Stimulated activated CD4-positive, alpha-beta T cell treated with anti-CD3 and anti-CD28 coated beads, Interleukin-15, amount 100 ng/mL, for 48 hours (primary cell): ENCODE measurements at places on chromosomes 7 and 10.

DNA sequence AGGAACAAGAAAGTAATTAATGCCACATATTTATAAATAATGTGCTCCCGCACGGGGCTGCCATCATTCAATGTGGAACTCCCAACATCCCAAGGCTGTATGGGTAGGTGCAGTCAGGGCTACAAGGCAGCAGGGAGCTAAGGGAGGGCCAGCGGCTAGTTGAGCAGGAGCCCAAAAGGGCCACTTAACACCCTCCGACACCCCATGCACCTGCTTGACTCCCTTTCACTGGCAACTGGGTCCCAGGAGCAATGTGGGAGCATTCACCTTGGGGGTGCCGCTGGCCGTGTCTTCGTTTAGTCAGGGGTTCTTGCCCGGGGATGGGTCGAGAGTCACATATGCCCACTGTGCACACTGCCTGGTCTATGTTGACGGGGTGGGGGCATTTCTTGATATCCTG is 27.9 kb downstream of the SCART1 start:
- no peak for DNase-seq

GRCh38 chr7:130363026-130363847 is 17.1 kb upstream of the CPA1 start:
- DNase-seq = peak; percentile 61

DNA sequence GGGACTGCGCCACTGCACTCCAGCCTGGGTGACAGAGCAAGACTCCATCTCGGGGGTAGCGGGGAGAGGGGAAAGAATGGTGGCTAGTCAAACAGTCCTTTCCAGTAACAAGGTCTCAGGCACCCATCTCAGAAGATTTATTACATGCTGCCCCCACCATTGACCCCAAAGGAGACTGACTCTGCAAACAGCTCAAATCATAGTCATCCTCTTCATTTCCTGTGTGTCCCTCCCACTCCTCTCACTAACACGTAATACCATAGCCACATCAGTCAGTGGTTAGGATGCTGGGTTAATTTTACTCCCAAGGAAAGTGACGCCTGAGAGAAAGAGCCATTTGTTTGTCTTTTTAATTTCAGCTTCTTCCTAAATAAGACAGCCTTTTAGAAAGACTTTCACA is 56.6 kb upstream of the BET1 start:
- DNase-seq = no peak

DNA sequence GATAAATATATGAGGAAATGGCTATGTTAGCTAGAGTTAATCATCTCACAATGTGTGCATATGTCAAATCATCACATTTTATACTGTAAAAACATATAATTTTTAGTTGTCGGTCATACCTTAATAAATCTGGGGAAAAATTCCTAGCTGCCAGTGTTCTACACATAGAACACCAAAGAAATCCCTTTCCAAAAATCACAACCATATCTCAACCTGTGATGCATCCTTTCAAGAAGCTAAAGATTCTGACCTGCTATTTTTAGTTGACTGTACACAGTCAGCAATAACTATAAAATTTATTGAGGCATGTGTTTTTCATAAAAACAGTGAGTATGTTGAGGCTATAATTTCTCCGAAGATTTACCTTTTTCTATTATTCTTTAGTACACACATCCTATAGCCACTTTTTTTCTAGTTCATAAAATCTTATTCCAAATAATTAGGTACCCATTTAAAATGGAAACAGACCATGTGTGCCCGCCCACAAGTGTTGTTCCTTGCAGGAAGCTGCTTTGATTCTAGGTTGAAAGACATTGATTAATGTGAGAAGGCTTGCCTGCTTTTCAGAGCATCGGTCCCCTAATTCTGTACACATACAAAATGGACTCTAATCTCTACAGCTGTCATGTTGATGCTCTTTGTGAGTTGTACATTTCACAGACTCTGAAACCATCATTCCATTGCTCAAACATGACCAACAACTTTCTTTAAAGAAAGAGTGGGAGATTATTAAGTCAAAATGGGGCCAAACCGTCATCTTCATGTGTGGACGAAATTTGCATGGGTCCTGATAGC is 117.5 kb upstream of the LRRN3 start:
- no peak for DNase-seq

- DNase-seq = no peak
Observed at GRCh38 chr7:16399265-16399831, 22.0 kb downstream of the CRPPA start.

- no peak for DNase-seq
Observed at GRCh38 chr7:54111814-54112511, 430.2 kb upstream of the VSTM2A start.
